Stimulated activated CD4-positive, alpha-beta T cell treated with anti-CD3 and anti-CD28 coated beads, Interleukin-4, amount 100 ng/mL, for 24 hours (primary cell): ENCODE measurements at places on chromosomes 2 and 18.
A peak's percentile ranks its signal among the peaks of the same experiment; 100 is the strongest.

DNA sequence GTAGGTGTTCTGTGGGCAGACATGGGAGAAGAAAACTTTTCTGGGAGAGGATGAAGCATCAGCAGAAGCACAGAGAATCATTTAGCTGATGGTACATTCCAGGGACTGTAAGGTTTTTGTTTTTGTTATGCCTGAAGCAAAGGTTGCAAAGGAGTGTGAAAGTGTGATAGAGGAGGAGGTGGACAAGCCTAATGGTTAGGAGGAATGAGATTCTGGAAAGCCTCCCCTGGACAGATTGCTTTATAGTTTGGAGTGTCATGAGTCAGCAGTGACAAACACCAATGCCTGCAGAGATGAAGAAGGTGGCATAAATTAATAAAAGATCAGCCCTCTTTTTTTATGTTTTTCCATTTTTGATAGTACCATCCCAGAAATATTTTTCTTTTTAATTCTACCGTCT is 171.6 kb upstream of the BOD1L2 start:
- DNase-seq: no peak

DNA sequence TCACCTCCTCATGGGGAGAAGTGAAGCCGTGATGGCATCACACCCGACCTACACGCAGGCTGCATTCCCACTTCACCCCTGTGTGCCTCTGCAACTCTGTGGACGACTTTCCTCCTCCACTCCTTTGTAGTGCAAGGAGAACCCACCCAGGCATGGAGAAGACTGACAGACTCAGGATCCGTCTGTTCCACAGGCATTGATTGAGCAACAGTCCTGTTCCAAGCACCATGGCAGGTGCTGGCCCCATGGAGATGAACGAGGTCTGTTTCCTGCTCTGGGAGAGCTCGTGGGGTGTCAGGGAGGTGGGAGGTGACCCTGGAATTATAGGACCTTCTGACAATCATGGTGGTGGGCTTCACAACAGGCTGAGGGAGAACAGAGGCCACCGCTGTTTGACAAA is 284.7 kb upstream of the HDAC4 start:
- DNase-seq: no peak

- peak; percentile 36 for DNase-seq
These were observed 81.1 kb downstream of the RAPH1 start for GRCh38 chr2:203453858-203454451.

DNA sequence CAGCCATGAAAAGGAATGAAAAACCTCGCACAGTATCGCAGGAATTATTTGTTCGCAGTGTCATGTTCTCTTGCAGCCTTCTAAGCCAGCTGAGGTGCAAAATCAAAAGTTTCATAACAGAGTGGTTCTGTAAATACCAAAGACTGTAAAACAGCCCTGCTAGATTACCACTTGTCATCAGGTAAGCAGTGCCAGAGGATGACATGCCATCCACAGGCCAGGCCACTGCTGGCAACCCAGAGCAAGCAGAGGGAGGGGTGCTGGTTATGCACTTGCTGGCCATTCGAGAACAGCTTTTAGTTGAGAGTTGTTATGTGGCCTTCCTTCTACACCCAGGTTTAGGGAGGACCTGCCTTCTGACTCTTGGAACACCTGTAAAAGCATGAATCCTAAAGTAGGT is 114.3 kb upstream of the MGAT5 start:
- no peak for DNase-seq

DNA sequence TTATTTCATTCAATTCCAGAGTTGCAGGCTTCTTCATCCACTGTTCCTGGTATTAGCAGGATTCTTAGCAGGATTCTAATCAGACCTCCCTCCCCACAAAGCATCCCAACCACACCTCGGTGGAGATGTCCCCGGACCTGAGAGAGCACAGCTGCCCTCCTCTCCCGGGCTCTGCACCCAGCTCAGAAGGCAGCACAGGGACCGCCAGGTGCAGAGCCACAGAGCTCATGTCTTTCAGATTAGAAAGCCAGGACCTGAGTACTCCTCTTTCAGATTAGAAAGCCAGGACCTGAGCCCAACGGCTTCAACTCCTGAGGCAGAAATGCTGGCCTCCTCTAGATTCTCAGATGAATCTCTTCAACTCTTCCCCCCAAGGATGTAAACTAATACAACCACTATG is 152.3 kb downstream of the MYO5B start:
- DNase-seq: no peak

DNA sequence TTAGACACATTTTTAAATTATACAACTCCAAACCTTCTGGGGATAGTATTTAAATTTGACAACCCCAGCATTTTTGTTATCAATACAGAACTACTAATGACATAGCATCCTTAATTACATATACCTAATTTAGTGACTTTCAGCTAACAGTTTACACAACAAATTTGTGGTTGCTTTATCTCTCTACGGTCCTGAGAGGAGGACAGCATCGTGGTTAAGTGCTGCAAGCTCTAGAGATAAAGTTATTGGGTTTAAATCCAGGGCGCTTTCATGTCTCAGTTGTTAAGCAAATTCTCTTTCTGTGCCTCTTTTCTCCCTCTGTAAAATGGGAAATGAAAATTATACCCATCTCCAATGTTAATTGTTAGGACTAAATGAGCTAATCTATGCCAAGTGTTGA is 129.3 kb downstream of the METTL4 start:
- DNase-seq: no peak

GRCh38 chr2:183967756-183968155 is 630.6 kb upstream of the ZNF804A start:
- no peak for DNase-seq

DNA sequence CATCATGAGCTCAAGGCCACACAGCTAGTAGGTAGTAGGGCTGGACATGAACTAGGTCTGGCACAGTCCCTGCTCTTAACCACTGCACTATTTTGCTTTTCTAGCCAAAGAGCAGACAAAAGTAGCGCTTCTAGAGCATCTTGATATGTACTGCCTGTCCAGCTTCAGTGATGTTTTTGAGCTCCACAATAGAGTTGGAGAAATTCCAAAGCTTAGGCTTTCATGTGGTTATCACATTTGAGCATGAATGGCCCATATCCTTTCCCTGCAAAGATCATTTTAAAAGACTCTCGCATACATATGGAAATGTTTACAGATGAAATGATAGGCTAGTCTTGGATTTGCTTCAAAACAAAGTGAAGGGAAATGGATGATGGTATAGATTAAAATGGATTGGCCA is 128.7 kb downstream of the MAP3K20 start:
- DNase-seq: no peak

GRCh38 chr2:239479471-239479870 is 78.7 kb upstream of the HDAC4 start:
- no peak for DNase-seq

DNA sequence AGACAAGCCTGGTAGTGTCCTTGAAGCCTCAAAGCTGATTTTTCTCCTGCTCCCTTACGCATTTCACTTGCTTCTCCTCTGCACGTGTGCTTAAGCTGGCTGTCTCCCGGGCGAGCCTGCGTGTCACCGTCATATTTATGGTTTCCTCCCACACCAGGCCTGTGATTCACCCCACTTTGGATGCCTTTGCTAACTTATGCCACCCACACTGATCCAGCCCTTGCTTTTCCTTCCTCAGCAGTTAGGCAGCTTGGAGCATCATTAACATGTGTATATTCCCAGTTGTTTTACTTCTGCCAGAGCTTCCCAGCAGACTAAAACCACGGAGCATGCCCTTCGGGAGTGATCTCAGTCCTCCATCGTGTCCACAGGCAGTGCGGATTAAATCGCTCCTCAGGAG is 2.2 kb downstream of the ST3GAL5 start:
- DNase-seq: peak; percentile 77

DNA sequence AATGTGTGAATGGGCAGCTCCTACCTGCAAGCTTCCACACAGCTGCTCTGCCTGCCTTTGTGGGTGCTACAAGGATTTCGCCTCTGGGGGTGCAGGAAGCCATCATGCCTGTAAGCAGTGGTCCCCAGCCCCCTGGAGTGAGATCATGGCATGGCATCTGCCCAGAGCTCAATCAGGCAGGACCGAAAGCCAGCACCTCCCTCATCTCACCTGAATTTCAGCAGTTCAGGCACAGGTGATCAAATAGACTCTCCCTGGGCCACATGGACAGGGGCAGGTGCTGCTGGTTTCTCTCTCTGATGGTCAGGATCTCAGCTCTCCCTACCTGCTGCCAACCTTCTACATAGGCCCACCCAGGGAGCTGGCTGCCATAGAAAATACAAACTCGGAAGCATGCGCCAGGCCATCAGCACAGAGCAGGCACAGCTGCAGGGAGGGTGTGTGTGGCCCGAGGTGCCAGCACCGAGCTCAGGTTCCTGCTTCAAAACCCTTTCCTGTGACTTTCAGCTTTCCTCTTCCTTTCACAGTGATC is 133.2 kb upstream of the ID2 start:
- DNase-seq: no peak

- no peak for DNase-seq
These were observed at the start of gene NCKAP5 for GRCh38 chr2:133568172-133568571. TSS of gene NCKAP5 (minus strand) at chr2:133568463. CDS start at chr2:133517526, 50,937 bp downstream.

DNA sequence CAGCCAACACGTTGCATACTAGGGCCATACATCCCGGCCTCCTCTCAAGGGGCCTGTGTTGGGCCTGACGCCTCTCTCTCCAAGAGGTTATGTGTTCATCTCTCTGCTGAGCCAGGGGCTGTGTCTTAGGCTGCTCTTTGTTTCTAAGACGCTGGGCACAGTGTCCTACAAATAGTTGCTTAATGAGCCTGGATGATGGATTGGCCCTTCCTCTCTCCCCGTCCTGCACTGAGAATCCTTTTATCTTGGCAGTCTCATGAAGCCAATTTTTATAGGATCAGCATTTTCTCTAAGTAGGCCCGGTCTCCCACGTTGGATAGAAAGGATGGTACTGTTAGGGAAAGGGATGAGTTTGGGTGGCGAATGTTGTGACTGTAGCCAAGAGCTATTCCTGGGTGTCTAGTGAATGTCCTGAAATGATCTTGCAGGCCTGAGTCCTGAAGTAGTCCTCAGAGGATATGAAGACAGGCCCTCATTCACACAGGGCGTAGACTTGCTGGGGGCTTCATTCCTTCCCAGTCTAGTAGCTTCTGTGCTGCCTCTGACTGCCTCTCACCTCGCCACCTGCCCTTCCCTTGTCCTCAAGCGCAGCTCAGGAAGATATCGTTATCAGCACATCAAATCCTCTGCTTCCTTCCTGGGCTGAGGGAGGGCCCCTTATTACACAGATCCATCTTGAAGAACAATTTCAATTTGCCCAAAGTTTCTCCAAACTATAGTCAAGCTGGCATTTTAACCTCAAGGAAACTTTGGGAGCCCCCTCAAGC is 8.8 kb downstream of the LBH start:
- no peak for DNase-seq

DNA sequence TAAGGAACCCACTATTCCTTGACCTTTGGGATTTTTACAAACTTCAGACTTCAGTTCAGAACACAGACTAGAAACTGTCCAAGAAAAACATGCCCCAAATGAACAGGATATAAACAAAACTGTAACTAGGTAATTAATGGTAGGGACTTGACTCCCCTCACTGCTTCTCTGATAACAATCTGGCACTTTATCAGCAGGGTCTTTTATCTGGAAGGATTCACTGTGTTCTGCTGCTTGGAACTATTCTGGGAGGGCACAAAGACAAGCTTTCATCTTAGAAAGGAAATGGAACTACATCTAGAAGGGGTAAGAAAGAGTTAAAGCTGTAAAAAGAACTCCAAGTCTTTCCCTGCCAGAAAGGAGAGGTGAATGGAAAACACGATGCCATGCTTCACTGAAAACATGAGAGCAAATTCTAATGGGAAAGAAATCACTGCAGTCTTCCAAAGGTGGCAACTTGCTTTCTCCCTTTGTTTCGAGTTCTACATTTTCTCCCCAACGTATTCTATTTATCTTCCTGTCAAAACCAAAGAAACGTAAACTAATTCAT is 181.2 kb downstream of the THADA start:
- DNase-seq: no peak

GRCh38 chr2:67792681-67793091 is 270.1 kb downstream of the C1D start:
- DNase-seq: no peak

DNA sequence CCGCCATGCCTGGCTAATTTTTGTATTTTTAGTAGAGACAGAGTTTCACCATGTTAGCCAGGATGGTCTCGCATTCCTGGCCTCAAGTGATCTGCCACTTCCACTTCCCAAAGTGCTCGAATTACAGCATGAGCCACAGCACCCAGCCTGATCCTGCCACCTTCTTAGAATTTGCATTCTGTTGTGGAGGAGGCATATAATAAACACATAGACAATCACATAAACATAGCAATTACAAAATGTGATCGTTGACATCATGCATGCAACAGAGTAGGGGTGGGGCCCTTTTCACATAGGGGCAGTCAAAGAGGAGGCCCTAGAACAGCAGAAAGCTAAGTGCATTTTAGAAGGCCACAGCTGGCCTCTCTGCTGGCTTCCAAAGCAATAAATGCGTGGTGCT is 39.9 kb upstream of the TSPYL6 start:
- DNase-seq: no peak

- no peak for DNase-seq
These were observed 9.2 kb downstream of the ADRA2B start for GRCh38 chr2:96106991-96107707.

- no peak for DNase-seq
These were observed 950.7 kb upstream of the PIK3C3 start for GRCh38 chr18:41004324-41004723.

GRCh38 chr2:238238766-238239542 is 884 bp downstream of the HES6 start:
- peak; percentile 35 for DNase-seq

DNA sequence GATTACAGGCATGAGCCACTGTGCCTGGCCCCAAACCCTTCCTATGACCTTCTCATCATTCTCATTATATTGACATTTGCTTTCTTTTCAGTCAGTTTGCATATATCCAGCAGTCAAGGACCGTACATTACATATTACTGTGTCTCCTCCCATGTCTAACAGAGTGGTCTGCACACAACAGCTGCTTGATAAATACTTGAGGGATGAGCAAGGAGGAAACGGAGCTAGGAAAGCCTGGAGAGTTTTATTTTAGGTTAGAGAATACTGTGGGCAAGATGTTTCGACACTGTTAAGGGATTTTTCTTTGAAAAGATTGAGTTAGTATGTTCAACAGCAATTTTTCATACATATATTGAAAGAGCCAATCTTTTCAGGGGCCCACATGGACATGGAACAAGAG is 76.2 kb upstream of the CHRNA1 start:
- DNase-seq: no peak

DNA sequence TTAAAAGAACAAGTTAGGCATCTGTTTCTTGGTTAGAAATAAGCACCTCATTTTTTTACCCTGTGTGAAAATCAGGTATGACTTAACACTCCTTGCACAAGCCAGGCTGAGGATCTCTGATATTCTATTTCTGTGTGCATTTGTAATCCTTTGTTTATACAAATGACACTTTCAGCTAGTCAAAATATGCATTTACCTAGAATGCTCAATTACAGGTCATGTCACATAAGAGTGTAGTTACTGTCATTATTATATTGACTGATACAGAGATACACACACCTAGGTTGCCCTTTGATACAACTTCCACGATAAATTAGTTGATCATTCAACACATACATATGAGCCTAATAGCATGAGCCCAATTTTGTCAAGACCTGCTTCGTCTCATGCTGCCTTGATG is 144.3 kb downstream of the CHST9 start:
- no peak for DNase-seq
